Right renal pelvis (tissue), 4 donors: ENCODE measurements at places on chromosomes 5 and 9.

DNA sequence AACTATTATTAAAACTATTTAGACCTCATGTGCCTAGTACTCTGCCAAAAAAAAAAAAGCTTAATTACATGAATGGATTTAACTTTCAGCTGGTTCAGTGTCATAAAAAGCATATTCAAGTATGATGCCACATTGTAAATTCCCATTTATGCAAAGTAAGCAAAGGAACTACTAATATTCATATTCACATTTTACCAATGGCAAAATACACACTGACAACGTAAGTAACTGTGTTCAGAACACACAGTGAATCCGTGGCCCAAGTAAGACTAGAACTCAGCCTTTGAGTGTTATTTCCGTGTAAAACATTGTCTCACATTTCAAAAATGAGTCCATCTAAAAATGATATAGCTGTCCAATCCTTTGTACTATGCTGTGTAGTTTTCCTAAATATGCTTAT lies 56.8 kb downstream of the PPP2R2B start:
- no peak for DNase-seq

DNA sequence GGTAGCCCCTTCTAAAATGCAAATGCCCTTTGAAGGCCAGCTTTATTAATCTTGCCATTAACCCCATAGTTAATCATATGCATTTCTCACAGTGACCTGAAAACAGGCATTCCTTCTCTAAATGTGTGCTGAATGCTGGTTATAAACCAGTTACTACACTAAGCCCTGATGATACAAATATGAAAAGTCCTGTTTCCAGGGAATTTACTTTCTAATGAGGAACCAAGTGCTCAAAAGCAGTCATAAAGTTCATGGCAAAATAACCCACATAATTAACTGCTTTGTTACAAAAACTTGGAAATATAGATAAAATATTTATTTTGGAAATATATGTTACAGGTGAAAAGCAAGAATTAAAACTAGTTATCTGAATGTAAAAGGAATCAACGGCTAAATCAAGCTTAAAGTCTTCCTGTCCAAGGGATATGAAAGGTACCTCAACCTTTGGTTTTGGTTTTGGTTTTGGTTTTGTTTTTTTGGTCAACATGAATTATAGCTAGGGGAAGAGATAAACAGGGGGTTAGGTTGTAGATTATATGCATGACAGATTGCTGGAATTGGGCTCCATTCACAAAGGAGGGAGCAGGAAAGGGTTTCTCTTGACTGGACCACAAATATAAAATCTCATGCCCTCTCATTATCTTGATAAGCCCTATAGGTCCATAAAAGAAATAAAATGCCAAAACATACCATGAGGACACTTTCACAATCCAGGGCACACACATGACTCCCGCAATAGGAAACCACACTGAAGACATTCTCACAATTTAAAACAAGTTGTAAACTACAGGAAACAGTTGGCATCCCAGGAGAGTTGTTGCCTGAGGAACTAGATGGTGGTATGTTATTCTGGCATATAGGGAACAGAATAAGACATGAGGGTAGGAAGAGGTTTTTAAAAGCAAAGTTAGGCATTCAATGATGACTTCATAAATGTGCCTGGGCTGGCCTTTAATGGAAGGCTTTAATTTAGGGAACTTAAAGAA lies 46.7 kb upstream of the MACIR start:
- no peak for DNase-seq

DNA sequence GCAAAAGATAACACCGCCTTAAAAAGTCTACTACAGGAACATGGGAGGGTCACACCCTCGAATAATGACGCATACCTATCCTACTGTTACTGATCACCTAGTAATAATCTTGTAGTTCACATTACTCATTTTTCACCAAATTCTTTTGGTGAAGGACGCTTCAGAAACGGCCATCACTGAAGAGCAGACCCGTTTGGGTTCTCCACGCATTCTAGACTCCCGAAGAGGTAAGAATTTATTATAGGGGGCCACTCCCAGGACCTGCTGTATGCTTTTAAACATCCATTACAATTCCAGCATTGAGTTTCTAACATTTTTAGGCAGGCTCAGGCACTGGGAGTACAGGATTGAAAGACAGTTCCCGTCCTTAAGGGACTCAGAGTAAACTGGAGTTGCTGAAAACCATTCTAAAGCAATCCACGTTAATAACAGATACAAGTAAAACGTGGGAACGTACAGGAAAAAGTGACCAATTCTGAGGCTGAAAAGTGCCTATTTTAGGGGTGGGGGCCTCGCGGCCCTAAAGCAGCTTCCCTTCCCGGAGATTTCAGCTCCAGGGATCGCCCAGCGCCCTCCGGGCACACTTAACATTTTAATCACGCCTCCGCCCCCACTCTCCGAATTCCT lies at the start of gene FER:
FER (plus strand) TSS at position 124 of the 627 bp plus-strand sequence. CDS start 50,286 bp downstream, outside the sequence.
- DNase-seq = peak; percentile 50

- no peak for DNase-seq
Measured at GRCh38 chr9:33082538-33083326, 6.3 kb upstream of the SMU1 start.

- DNase-seq = no peak
Measured at GRCh38 chr9:91116211-91116610, 245.5 kb downstream of the AUH start.
